ENCODE measurements at places on chromosomes 5 and 9. TPM values are rescaled to one million over a fixed set of nuclear protein-coding genes. Genes with fewer than 3 reads are reported as not detected.

DNA sequence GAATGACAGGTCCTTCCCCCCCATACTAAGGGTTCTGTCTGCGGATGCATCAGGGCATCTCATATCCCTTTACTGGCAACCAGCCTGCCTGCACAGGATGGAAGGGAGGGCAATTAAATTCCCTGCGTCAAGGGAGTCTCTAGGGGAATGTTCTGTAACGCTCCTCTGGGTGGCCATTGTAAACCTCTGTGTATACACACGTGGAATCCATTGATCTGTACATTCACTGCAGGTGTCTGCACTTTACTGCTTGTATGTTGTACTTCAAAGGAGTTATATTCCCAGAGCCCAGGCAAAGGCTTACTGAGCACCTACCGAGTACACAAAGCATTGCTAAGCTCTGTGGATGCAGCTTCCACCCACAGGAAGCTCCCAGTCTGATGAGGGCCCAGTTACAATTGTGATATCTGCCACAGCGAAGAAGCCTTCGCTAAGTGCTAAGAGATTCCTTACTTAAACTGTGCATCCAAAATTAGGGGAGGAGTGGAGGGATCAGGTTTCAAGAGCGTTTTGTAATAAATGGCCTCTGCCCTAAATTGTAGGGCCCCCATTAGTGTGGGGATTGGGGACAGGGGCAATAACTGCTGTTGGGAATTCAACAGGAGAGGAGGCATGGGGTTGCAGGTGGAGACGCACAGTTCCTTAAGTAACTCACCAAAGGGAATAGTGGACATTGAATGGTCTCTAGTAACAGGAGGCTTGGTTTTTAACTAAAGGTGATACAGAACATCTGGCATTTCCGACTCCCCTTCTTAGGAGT is 1.5 kb upstream of the RETREG1 start:
- no peak for DNase-seq

DNA sequence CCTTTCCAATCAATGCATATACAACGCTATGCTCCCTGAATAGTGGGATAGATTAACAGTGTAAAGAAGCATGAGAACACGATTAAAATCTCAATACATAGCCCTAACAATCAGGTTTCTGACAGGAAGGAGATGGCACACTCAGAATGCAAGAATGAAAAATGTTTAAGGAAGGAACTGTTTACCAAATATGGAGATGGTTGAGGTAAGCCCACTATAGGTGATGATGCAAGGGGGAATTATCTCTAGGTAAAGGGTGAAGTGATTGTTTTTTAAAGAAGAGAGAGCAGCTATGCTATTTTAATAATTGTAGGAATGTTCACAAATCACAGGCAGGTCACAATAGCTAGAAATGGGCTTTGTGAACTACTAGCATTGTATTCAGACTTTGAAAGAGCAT is 302.4 kb downstream of the CHSY3 start:
- DNase-seq = no peak

GRCh38 chr5:132504746-132505145 is 14.2 kb upstream of the IRF1 start:
- no peak for DNase-seq

DNA sequence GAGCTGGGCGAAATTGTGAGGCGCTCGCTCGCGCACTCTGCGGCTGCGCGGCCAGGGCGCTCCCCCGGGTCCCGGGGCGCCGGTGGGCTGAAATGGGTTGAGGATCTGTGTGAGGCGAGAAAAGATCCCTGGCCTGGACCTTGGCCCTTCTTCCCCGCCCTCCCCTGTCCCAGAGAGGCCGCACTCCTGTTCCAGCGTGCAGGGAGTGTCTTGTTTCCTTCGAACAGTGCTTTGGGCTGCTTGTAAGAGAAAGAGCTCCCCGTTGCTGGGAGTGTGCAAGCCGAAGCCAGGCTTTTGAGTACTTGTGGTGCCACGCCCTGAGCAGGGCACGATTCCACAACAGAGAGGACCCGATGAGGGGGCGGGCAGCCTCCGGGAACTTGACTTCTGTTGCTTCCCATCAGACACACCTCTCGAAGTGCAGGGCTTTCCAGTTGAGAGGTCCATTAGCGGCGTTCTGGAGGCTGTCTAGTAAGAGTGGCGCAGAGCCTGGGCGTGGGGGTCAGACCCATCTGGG is 535 bp downstream of the DOLPP1 start:
- DNase-seq = no peak

- no peak for DNase-seq
Observed at GRCh38 chr5:154403234-154403633, 42.6 kb upstream of the SAP30L start.

ENTPD8 gene
- not detected for total RNA-seq

FAXDC2 gene
- 0.52 TPM for total RNA-seq

BTNL8 gene
- total RNA-seq = not detected

TTC23L gene
- total RNA-seq = not detected

FAM219A gene
- total RNA-seq = 19.9 TPM
